ENCODE measurements at places on chromosomes 1 and 21.

DNA sequence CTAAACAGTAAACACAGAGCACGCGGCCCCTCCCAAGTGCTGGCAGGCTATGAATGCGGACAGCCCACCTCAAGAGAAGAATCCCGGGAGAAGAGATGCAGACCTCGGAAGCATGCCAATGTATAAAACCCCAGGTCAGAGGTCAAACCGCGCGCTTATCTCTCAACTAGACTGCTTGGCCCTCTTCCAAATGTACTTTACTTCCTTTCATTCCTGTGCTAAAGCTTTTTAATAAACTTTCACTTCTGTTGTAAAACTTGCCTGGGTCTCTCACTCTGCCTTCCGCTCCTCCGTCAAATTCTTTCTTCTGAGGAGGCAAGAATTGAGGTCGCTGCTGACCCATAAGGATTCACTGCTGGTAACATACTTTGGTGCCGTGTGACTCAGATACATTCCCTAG, 216.0 kb downstream of the S1PR1 start:
- no peak for DNase-seq

- no peak for DNase-seq
Observed at GRCh38 chr1:242524571-242525359, at the start of gene PLD5. Gene PLD5 (minus strand): TSS chr1:242524697.

DNA sequence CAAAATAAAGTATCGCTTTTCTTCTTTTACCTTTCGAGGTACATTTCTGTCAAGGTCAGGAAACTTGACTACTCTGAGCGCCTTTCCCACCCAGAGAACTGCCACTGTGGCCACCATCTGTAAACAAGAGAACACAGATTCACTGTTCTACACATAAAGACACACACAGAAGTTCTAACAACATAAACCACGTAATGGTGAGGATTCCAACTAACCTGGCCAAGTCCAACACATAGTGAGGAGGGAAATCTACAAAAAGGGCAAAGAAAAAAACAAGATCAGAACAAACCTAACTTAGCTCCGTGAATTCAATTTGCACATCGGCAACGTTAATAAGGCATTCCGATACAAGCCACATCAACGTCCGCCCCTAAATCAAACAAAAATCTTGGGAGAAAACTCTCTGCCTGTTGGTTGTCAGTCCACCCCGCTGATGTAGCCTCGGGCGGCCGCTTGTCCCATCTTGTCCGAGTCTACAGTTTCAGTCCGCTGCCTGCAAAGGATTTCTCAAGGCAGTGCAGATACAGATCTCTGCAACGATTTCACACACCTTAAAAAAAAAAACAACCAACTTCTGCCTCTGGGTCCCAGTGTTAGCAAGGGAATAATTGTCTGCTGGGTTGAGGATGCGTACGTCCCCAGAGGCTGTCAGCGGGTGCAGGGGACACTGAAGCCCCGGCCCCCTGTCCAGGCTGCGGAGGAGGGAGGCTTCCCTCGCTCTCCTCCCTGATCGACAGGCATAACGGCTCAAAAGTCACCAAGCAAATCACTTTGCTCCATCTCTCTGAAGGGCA, 1.0 kb downstream of the SLC35D1 start:
- no peak for DNase-seq

GRCh38 chr1:151255381-151255780, 847 bp downstream of the PSMD4 start:
- DNase-seq, result no peak

GRCh38 chr1:96362623-96363022, 359.0 kb upstream of the PTBP2 start:
- DNase-seq, result no peak

DNA sequence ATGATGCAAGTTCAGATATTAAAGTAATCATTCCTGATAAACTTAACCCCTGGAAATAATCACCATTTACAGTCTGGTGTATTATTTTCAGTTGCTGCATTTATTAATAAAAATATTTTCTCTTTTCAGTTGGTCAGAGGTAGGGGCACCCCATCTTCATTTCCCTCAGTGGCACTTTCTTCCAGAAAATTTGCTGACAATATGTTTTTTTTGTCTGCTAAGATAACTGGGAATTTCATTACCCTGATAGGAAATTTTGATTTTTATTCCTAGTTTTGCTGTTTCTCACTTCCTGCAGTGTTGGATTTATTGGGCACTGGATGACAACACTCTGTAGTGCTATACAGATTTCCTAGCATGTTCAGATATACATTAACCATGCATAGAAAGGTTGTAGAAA, 33.1 kb upstream of the APOBEC4 start:
- no peak for DNase-seq

GRCh38 chr1:163036671-163037070, 32.5 kb upstream of the RGS4 start:
- no peak for DNase-seq

GRCh38 chr1:99788896-99789295, 22.5 kb upstream of the FRRS1 start:
- DNase-seq, result no peak

DNA sequence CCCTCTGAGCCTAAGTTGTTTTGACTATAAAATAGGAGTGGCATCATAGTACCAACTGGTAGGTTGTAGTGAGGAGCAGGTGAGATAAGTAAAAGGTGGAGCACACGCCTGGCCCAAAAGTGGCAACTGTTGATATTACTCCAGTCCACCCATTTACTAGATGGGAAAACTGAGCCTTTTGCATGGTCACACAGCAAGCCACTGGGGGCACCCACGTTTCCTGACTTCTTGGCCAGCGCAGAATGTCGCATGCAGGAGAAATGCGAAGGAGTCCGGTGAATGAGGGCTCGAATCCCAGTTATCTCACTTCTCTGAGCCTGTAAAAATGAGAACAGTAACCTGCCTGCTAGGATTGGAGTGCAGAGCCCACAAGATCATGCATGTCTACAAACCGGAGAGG, 20.8 kb downstream of the GRHL3 start:
- DNase-seq, result no peak

DNA sequence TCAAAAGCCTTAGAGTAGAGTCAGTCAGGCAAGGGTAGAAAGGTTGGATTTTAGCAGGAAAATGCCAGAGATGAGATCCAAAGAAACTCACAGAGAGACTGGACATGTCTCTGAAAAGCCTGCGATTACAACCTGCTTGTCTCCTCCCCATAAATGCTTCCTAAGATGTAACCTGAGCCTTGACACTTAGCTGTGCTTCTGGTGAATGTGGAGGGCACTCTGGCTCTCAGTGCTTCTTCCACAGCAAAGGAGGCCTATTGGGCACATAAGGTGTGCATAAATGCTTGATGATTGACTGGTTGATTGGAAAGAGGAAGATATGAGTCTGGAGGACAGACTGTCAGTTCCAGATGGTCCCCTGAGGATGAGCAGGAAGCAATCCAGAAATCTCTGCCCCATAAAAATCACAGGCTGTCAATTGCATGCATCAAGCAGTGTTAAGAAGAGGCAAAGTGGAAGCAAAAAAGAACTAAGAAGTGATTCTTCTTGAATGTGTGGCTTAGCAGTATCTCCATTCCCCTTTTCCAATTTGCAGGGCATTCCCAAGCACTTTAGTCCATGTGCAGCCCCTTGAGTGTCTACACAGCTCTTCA, 236.2 kb upstream of the RRP15 start:
- no peak for DNase-seq

DNA sequence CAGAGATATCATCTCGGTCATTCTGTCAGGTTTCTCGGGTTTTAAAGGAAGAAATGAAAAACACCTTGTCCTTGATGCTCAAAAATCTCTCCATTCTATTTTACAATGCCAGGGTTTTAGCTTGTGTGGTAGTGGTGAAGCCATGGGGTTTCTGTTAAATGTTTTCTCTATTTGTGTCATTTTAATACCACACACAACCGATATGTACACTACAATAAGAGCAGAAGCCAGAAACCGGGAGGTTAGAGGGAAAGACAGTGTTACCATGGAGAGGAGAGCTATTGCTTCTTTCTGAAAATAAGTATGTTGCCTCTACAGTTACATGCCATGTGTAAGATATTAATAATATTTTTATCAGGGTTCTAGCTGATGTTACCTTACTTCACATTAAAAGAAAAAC, 2.8 kb downstream of the SLC35D1 start:
- no peak for DNase-seq

GRCh38 chr1:56817716-56818463, 1.3 kb downstream of the FYB2 start:
- DNase-seq, result no peak

DNA sequence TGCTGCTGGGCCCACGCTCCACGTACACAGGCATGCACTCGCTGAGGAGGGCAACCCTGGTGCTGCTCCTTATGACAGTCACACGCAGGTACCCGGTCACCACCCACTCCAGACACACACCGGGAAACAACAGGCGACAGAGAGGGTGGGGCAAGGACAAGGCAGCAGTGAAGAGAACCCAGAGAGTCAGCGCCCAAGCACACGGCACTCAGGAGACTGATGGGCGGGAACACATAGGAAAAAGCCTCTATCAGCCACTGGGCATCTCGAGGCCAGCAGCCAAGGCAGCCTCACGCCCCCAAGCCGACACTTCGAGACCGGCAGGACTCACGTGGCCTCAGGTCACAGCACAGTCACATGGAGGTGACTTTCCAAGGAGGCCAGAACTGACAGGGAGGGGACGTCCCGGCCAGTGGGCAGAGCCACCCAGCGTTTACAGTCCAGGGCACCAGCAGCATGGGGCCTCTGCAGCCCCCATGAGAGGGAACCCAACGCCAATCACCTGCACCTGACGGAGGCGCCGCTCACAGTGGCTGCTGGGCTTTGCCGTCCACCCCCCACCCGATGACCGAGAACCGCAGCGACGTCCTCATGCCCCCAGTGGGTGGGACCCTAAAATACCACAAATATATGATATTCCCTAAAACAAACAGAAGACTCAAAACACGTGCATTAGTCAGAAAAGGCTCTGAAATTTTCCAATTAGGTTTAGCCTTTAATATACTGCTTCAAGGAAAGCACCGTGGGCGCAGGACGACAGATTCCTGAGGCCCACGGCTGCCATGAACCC, 19.7 kb downstream of the PTTG1IP start:
- no peak for DNase-seq

DNA sequence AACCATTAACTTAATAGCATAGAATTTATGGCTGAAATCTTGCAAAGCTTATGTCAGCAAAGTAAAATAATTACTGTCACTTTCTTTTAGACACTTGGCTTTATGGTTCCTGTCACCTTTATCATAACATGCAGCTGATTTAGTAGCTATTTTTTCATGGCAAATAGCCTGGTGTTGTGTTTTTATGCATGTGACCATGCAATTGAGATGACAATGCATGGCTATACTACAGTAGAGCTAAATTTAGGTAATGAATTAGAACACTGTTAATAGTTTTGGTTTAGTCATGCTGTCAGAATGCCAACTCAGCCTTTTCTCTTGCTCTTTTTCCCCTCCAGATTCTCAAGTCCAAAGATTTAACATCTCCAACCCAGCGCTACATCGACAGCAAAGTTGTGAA, 88.6 kb downstream of the TGFB2 start:
- DNase-seq, result no peak

GRCh38 chr1:82932207-82932606, 1066.7 kb downstream of the TTLL7 start:
- DNase-seq, result no peak

DNA sequence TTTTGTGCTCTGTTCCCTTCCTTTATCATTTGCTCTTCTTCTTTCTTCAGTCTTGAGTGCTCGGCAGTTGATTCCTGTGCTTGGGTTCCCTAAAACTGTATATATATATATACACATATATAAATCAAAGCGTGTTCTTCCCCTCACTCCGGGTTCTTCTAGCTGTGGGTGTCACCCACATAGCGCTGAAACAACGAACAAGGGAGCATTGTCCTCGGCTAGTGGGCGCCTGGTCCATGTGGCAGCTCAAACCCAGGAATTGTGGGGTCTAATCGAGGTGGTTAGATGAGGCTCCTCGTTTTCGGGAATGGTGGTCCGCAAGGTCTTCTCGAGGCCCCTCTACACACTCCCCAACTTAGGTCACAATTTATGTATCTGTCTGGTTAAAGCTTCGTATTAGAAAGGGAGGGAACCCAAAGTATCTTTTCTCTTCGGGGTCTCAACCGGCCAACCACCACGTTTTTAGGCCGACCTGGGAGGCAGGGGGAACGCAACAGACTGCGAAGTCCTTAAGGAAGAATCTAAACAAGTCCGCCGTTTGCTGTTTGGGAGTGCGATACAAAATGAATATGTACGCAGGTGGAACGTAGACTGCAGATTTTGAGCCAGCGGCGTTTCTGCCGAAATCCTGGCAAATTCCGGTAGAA, 504 bp upstream of the SDHC start:
- no peak for DNase-seq

DNA sequence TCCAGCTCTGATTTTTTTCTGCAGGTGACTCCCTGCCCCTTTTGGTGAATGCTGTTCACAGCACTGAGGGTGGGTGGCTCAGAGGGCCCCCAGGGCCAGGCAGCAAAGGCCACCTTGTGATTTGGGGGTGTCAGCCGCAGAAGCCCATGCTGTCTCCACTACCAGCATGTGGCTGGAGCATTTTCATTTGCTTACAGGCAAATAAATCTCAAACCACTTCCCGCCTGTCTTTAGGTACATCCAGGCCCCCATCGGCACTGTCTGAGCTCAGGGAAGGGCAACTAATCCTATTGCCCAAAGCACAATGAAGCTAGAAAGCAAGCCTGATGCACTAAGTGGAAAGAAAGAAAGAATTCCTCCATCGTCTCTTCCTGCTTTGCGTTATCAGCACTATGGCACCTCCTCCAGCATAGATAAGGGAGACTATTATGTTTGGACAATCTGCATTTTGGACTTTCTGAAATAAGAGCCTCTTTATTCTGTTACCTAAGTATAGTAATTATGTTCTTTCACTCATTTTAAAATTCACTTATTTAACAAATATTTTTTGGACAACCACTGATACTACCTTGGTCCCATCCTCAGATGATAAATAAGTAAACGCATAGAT, 100.5 kb upstream of the TLR5 start:
- no peak for DNase-seq

DNA sequence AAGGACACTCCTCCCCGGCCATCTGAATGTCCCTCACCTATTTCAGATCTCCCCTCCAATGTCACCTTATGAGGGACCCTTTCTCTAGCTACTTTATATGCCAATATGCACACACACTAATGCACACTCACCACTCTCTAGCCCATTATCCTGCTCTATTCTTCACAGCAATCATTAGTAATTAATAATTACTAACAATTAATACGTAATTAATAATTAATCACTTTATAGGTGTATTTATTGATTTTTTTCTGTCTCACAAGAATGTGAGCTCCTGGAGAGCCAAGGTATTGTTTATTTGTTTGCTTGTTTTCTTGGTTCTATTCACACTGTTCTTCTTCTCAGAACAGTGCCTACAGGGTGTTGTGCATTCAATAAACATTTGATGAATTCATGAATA, 385.2 kb upstream of the DUSP10 start:
- no peak for DNase-seq

Measured in activated T-helper 1 cell treated with anti-CD3 and anti-CD28 coated beads, Interleukin-2, amount 50 U/mL, for 16 hours (primary cell).